ENCODE measurements at places on chromosomes 6 and 20.

DNA sequence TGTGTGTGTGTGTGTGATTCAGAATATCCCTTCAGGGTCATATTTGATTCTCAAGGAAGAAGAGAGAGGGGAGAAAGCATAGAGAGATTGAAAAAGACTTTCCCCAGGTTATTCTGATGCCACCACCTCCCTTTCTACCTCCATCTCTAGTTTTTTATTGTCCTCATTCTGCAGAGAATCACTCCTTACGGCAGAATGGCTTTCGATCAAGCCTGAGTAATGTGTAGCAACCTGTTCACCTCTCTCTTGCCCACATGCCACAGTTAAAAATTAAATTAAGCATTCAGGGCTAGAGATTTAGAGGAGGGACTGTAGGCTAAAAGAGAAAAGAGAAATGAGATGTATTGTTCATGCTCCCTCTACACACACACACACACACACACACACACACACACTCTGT, 18.1 kb downstream of the KLHL32 start:
- no peak for DNase-seq

DNA sequence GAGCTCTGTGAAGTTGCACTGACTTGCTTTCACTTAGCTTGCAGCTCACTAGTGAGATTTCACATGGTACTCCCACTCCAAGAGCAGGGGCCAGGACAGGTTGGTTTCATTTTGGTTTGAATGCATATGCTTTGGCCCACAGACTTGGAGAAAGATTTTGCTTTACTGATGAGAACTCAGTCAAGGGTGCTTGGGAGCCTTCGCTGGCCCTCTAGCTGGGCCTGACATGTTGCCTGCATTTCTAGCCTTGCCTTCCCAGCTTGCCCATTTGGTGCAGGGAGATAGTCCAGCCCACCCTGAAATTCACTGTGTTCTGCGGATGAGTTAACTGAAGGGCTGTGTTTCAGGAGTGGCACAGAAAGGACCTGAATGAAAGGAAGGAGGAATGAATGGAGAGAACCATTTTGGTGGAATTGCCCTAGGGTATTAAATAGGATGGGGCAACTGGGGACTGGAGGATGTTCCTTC, 1.9 kb downstream of the SGK1 start:
- DNase-seq, result no peak

DNA sequence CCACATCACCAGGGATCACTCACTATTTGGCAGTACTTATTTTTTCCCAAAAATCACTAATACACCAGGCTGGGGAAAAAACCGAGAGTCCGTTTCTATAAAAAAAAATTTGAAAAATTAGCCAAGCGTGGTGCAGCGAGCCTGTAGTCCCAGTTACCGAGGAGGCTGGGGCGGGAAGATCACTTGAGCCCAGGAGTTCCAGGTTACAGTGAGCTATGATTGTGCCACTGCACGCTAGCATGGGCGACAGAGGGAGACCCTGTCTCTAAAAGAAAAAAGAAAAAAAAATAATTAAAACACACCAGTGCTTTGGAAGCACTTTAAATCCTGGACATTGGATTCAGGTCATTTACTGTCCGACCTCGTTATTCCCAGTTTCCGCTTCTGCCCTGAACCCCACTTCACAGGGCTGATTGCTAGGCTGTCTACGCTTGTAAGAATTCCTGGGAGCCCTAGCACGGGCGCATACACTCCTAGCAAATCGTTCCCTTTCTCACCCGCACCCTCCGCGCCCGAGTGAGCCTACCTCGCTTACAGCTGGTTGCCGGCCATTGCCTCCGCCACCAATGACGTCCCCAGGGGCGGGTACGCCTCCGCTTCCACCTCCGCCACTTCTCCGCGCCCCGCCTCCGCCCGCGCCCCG, at the start of gene TPMT:
TSS of gene TPMT (minus strand) at position 571 of the 643 bp plus-strand sequence. CDS start 5,950 bp downstream, outside the sequence.
- DNase-seq, result peak; percentile 73

GRCh38 chr6:122365775-122366403, 33.6 kb upstream of the HSF2 start:
- no peak for DNase-seq

DNA sequence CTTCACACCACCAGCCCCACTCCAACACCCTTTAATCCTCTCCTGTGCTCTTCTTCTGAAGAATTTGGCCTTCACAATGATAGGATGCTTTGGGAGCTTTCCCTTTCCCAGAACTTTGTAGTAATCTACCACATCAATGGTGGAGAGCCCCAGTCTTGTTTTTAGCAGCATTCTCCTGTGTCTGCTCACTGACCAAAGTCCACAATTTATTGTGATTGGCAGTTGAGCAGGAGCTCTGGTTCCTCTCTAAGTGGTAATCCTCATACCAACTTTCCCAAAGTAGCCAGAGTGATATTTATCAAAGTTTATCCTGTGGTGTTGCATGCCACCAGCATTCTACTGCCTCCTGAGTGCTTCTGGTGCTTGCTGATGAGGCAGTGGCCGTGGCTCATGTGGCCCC, 29.0 kb upstream of the OPN5 start:
- DNase-seq, result no peak

DNA sequence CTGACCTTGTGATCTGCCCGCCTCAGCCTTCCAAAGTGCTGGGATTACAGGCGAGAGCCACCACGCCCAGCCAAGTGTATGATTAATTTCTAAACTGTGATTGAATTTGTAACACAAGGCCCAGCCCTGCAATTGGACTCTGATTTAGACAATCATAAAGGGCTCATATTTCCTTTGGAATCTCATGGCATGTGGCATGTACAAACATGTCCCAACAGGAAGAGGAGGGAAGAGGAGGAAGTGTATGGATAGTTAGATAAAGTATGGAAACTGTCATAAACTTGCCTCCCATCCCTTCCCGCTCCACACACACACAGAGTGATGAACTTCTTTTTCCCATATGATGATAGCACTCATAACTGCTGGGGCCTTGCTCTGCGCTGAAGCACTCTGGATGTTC, 27.2 kb upstream of the QKI start:
- no peak for DNase-seq

DNA sequence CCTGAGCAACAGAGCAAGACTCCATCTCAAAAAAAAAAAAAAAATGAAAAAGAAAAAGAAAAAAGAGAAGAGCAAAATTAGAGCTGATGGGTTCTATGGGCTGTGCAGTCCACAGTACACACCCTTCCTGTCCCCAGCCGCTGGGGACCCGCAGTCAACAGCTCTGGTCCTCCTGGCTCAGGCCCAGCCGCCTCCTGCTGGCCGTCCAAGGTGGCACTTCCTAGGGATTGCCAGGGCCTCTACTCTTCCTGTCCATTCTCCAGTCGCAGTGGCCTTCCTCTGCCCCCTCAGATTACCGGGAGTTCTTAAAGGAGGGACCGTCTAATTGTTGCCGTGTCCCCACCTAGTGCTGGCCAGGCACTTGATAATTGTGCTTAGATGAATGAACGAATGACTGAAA, 41.7 kb downstream of the TMEM242 start:
- DNase-seq, result no peak

All from SIG-M5 (cell line).